ENCODE measurements at places on chromosomes 16 and 17. TPM values are rescaled to one million over a fixed set of nuclear protein-coding genes. Genes with fewer than 3 reads are reported as not detected.

DNA sequence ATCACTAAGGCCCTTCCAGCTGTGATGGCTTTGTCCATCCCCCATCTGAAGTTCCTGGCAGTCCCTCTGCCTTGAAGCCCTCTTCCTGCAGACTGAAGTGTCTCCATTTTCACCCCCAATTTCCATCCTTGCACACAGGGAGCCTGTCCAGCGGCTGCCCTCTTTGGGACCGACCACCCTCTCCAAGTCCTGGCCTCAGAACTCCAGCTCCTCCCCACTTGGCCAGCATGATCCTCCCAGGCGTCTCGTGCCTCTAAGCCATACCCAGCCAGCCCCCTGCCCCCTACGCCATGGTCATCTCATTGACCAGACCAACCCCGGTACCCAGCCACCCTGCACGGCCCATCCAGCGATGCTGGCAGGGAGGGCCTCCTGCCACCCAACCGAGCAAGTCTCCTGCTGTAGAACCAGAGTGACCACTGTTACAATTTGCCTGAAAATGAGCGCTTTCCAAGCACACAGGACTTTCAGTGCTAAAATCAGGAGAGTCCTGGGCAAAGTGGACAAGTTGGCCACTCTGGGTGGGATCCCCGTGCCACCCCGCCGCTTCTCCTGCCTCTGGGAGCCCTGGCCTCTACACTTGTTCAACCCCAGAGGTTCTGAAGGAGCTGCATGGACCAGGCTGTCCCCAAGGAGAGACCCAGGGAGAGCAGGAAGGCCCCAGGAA, 362.0 kb downstream of the SEC14L1 start:
- H3K27ac ChIP-seq = no peak overlapping the region
- no peak overlapping the region for H3K4me3 ChIP-seq
- no peak for DNase-seq
- no peaks in the 10 kb centered on the region for H3K27me3 ChIP-seq
- H3K36me3 ChIP-seq = peaks cover 13% of the 10 kb centered on the region

GRCh38 chr16:50021544-50021943, 3.5 kb upstream of the CNEP1R1 start:
- no peaks in the 10 kb centered on the region for H3K4me1 ChIP-seq
- no peak overlapping the region for H3K4me3 ChIP-seq
- no peaks in the 10 kb centered on the region for H3K27me3 ChIP-seq
- no peak for DNase-seq
- H3K36me3 ChIP-seq = no peaks in the 10 kb centered on the region

DNA sequence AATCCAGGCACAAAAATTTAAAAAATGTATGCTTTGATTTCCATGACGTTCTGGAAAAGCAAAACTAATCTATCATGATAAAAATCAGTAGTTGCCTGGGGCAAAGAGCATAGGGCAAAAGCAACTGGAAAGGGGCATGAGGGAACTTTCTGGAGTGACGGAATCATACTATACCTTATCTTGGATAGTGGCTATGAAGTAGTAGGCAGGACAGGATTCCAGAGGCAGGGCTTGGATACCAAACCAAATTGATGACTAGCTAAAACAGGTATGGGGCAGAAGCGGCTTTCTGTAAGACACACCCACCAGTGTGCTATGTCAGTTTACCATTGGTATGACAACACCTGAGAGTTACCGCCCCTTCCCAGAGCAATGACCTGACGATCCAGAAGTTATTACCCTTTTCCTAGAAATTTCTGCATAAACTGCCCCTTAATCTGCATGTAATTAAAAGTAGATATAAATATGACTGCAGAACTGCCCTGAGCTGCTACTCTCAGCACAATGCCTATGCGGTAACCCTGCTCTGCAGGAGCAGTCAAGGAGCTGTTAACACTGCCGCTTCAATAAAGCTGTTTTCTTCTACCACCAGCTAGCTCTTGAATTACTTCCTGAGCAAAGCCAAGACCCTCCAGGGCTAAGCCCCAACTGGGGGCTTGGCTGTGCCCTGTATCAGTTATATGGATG, 56.7 kb downstream of the CFDP1 start:
- H3K4me1 ChIP-seq = peaks cover 24% of the 10 kb centered on the region
- H3K4me3 ChIP-seq = no peak overlapping the region
- DNase-seq = peak; percentile 39
- no peaks in the 10 kb centered on the region for H3K27me3 ChIP-seq

DNA sequence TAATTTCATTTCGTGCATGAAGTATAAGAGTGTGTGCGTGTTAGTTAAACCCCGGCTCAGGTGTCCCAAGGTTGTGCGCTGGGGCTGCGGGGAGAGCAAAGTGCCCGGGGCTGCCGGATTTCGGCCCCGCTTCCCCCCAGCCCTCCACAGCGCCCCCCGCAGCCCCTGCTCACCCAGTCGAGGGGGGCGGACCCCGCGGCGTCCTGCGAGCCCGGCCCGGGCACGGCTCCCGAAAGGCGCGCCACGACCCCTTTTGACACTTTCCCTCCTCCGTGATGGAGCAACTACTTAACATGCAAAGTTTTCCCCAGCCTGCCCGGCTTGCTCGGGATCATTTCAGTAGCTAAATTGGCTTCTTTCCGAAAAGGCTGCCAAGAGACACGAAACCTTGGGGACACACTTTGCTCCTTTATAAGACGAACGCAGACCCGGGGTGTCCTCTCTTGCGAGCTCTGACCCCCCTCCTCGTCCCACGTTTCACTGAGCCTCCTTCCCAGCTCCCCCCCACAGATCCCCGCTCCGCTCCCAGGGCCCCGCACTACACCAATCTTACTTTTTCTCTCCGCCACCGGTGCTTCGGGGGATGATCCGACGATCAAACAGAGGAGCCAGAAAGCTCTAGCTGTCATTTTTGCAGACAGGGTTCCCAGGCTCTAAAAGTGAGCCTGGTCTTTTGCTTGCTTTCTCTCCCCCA, 552 bp downstream of the C17orf58 start:
- peak; percentile 2 for DNase-seq
- no peaks in the 10 kb centered on the region for H3K36me3 ChIP-seq
- peak overlapping the region; percentile 56 for H3K4me3 ChIP-seq
- no peak overlapping the region for H3K27ac ChIP-seq
- no peaks in the 10 kb centered on the region for H3K27me3 ChIP-seq

DNA sequence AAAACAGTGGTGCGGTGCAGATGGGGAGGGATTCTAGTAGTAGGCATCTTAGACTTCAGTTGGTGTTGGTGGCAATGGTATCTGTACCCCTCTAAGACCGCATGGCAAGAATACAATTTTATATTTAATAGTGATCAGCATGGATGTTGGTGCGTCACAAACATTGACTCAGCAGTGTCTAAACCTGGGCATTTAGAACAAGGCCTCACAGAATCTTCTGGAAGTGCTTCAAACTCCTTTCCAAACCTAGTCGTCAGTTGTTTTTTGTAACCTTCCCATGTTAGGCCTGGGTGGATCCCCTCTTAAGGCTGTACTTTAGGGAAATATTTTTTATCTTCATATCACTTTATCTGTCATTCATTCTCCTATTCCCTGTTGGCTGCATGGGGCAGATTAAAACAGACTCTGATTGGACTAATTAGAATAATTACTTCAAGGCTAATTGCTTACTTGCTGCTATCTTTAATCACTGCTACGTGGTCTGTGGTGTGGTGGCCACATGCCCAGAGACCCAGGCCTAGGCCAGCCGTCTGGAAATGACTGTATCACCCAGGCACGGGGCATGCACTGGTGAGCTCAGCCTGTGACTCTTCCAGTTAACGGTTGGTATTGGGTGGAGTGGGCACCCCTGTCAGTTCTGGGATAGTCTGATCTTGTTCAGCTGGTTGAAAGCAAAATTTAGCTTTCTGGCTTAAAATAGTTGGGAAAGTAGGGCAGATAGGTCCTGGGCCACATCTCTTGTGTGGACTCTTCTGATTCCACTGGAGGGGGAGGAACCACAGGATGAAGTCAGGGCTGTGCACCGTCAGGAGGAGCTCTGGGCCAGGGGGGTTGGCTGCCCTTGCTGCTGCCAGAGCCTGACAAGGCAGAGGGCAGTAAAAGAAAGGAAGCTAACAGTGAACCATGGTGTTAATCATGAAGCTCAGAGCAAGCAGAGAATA, 4.5 kb downstream of the ALKBH5 start:
- H3K27ac ChIP-seq = peak overlapping the region; percentile 97
- peak; percentile 69 for DNase-seq
- H3K4me3 ChIP-seq = peak overlapping the region; percentile 87
- no peaks in the 10 kb centered on the region for H3K27me3 ChIP-seq

DNA sequence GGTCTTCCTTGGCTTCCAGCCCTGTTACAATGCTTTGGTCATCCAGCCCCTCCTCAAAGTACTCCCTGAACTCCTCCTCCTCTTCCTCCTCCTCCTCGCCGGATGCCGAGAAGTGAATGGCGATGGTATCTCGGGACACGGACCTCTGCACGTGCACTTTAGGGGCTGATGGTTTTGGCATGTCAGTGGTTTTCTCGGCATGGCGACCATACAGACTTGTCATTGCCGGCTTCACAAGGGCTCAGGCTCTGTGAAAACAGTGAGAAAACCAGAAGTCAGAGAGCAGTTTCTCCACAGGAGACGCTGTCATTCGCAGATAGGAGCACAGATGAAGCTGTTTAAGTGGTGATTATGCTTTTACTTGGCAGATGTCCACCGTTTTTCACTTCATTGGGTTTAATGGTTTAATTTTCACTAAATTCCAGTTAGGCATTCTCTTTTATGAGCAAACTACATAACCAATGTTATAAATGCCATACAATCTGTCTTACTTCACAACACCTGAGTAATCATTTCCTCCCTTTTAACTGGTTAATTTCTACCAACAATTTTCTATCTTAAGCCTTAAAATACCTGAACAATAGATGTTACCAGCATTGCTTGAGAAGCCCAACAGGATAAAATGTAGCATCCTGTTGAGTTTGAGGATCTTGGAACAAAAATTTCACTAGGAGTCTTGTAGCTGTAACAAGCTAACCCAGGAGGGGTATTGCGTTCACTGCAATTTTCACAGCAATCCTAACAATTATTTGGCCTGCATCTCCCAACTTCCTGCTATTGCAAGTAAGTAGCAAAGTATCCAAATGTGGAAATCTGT, 48.9 kb downstream of the TEX2 start:
- H3K27ac ChIP-seq = no peak overlapping the region
- no peaks in the 10 kb centered on the region for H3K27me3 ChIP-seq
- DNase-seq = no peak
- H3K4me3 ChIP-seq = no peak overlapping the region
- peaks cover 15% of the 10 kb centered on the region for H3K4me1 ChIP-seq

DNA sequence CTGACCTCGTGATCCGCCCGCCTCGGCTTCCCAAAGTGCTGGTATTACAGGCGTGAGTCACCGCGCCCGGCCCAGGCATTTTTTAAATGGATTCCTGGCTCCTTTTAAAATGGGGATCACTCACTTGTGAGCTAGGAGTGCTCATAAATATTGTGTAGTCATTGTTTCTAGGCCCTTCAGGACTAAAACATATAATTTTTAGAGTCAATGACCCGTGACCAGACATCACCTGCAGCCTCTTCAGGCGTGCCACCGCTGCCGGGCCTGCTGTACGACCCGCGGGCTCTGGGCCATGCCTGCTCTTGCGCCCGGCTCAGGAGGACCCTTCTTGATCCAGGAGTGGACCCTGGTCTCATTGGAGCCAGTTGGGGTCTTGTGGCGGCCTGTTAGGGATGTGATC, 30.8 kb downstream of the EFCAB5 start:
- no peak overlapping the region for H3K27ac ChIP-seq
- no peak overlapping the region for H3K4me3 ChIP-seq
- no peaks in the 10 kb centered on the region for H3K36me3 ChIP-seq
- H3K27me3 ChIP-seq = no peaks in the 10 kb centered on the region
- H3K4me1 ChIP-seq = no peaks in the 10 kb centered on the region
- no peak for DNase-seq

The KRTAP4-6 gene
- not detected for total RNA-seq

The RGS9 gene
- 1.7 TPM for total RNA-seq

The ST3GAL2 gene
- 9.5 TPM for total RNA-seq

Measured in fibroblast of lung (primary cell).